Right ventricle myocardium superior (tissue), 1 donor: ENCODE measurements at places on chromosomes 5 and 9.

GRCh38 chr9:19137282-19137681 lies 10.0 kb upstream of the PLIN2 start:
- DNase-seq = no peak

DNA sequence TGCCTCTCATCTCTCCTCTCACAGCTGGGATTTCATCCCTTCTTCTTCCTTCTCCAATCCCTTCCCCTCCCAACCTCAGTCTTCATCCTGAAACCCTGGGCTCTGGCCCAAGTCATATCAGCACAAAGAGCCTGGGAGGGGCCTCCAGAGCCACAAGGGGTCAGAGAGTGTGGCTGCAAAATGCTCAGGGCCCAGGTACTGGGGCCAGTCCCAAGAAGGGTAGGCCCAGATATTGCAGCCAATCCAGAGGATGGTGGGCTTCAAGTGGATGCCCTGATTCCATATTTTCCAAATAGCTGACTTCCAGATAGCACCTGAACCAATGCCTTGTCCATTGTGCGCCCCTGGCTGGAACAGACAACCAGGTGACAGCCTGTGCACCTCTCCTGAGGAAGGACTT lies 193.9 kb downstream of the MED10 start:
- no peak for DNase-seq

GRCh38 chr9:81753436-81753835 lies 64.1 kb upstream of the TLE1 start:
- no peak for DNase-seq

DNA sequence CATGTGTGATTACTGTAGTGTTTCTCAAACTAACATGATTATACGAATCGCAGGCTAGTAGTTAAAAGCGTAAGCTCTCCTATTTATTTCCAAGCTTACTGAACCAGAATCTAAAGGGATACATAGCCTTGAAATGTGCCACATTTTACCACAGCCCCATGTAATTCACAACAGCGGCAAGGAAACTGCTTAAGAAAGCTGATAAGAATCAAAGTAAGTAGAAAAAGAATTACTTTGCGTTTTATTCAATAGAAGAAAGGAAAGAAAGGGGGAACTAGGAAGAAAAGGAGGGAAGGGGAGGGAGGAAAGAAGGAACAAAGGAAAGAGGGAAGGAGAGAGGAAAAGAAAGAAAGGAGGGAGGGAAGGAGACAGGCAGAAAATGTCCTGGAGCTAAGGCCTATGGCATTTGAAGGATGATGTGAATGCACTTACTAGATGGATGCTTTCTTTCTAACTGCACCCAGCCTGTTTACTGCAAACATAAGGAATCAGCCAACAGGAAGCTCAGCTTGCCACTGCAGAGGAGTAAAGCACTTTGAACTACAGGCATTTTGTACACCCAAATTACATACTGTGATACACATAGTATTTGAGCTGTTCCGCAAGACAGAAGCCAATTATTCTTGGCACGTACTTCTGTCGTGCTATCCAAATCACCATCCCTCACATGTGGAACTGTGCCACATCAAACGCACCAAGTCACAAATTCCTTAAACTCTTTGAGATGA lies 521.7 kb downstream of the RAB3C start:
- DNase-seq = no peak

GRCh38 chr5:30765227-30765626 lies 428.3 kb upstream of the CDH6 start:
- DNase-seq = no peak

- no peak for DNase-seq
These were observed 41.5 kb downstream of the DCP2 start for GRCh38 chr5:113017881-113018635.

DNA sequence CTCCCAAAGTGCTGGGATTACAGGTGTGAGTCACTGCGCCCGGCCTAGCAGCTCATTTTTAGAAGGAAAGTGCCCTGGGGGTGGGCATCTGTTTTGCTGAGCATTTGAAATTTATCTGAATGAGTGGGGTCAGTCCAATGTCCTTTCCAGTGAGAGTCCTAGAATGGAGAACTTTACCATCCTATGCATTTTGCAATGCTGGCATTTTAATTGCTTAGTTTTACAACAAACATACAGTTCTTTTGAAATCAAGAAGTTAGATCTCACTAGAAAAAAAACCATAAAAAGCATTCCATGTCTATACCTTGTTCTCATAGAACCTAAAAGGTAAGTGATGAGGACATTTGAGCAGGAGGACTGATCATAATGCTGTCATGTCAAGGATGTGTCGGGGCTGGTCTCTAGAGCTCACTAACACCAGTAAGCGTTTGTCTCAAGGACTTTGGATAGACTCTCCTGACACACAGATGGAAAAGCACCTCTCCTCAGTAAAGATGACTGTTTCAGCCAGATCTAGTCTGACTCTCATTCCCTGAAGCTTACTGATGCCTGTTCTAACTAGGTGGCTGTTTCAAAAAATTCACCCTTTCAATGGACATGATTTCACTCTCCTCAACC lies 83.9 kb downstream of the DCP2 start:
- DNase-seq = no peak

- DNase-seq = no peak
These were observed 6.6 kb downstream of the C1QTNF2 start for GRCh38 chr5:160363660-160364395.

- no peak for DNase-seq
These were observed 151.0 kb downstream of the KIAA0825 start for GRCh38 chr5:94467346-94467953.

DNA sequence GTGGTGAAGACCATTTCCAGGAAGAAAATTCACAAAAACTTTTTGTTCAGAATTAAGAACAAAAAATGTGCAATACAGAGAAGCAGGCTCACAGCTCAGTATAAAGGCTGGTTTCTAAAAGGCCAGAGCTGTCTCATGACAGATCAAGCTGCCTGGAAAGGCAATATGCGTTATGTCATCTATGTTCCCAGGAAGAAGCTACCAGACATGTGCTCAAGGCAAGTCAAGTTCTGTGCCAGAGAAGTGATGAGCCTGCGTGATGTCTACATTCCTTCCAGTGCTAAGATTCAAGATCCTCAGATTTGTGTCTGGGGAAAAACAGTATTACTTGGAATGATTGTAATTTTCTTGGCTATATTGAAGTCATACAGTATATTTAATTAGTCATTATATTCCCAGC lies 104.3 kb downstream of the PDE4D start:
- DNase-seq = no peak

DNA sequence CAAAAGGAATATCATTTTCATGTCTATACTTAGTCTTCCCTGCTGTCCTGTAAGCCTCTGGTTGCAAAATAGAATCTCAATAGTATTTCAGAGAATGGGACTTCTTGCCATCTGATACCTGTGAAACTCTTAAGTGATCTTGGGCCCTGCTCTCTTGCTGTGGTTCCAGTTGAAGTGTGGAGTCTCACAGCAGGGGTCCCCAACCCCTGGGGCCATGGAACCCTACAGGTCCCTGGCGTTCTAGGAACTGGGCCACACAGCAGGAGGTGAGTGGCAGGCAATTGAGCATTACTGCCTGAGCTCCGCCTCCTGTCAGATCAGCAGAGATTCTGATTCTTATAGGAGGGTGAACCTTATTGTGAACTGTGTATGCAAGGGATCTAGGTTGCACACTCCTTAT lies 65.9 kb downstream of the ZSWIM6 start:
- DNase-seq = no peak

DNA sequence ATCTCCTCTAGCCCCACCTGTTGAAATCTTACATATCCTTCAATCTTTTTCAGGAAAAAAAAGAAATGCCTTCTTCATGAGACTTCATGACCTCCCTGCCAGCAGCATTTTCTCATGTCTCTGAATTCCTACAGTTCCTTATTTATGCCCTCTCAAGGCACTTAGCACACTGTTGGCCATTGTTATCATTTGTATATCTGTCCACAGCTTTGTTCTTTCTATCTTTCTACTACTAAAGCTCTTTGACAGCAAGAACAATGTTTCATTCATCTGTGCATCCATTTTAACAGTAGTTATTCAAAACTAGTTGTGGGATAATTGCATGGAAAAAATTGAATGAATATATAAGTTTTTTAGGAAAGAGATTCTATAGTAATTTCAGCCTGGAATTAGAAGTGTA lies 20.9 kb upstream of the GZMA start:
- no peak for DNase-seq

- no peak for DNase-seq
These were observed 20.7 kb upstream of the MOCS2 start for GRCh38 chr5:53130266-53130665.

- no peak for DNase-seq
These were observed 48.3 kb downstream of the PALM2AKAP2 start for GRCh38 chr9:109828254-109828653.

- no peak for DNase-seq
These were observed 25.9 kb downstream of the SRFBP1 start for GRCh38 chr5:121987685-121988073.

DNA sequence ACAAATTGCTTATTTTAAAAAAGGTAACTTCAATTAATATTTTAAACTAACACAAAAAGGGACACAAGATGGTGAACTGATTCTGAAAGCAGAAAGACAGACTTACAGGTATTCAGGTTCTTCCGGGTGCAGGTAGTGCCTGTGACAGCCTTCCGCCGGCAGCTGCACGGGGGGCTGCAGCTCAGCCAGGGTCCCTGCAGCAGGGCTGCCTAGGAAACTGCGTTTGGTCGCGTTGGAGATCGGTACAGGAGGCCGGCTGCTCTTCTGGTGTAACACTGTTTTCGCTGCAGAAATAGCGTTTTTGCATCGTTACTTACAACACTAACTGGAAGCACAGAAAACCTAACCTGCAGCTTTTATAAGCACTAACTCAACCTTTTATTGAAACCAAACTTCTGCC lies 80.0 kb downstream of the CAMSAP1 start:
- peak; percentile 12 for DNase-seq

DNA sequence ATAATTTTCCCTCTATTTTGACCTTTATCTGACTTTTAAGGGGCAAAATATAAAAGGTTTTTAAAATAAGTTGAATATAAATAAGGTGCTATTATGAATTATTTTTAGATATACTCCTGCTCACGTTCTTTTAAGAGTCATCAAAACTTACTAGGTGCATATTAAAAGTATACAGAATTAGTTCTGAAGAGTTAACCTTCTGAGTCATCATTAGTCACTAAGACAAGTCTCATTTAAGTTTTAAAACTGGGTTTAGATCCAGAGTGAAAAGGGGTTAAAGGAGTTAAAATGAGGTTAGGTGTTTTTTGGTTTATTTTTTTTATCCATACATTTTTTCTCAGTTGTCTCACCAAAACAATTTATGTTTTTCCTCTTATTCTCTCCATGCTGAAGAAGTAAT lies 41.7 kb downstream of the SMIM15 start:
- DNase-seq = no peak

- DNase-seq = no peak
These were observed 548.8 kb downstream of the EFNA5 start for GRCh38 chr5:107121793-107122519.
